ENCODE measurements at places on chromosomes 5 and 9.

- DNase-seq: no peak
Measured at GRCh38 chr9:123417289-123418051, 61.5 kb downstream of the CRB2 start.

- no peak for DNase-seq
Measured at GRCh38 chr9:136318776-136319241, 8.5 kb upstream of the GPSM1 start.

DNA sequence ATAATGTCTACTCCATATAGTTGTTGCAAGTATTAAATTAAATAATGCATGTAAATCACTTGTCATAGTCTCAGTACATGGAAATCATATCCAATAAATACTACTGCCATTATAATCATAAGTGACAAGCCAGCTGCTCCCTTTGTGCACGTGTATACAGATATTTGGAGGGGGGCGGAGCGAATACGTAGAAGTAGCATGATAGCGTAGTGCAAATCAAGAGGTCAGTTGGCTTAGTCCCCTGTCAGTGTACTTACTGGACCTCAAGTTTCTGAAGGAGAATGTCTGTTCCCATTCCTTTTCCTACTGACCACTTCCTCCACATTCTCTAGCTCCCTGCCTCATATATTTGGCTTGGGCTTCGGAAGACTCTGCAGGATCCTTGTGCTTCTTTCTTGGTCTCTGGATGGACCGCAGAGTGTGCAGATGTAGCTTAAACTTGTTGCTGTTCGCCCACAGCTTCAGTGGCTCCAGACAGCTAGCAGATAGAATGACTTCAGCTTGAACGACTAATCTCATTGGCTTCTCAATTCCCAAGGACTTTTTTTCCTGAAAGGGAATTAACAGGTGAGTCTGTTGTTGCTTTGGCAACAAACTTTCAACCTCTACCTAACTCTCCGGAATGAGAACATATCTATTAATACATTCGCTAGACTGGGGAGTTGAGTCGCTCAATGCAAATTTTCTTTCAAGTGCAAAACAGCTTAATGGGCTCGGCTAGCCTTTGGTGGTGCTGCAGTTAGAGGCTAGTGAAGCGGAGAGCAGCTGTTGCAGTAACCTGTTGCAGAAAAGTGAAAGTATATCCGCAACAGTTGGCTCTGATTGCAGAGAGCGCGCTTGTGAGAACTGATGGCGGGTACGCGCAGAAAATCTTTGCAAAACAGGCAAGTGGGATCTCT, at the start of gene PCDHB1:
Gene PCDHB1, plus strand, starts transcription at position 753 of the 899 bp plus-strand sequence. Its CDS starts 97 bp downstream, at position 850.
- no peak for DNase-seq

DNA sequence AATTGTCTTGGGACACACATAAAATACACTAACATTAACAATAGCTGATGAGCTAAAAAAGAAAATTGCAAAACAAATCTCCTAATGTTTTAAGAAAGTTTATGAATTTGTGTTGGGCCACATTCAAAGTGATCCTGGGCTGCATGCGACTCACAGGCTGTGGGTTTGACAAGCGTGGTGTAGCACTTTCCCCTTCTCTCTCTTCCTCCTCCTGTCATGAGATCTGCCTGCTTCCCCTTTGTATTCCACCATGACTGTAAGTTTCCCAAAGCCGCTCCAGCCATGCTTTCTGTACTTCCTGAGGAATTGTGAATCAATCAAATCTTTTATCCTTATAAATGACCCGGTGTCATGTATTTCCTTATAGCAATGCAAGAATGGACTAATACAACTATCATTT, 178.0 kb downstream of the TLR4 start:
- DNase-seq: no peak

DNA sequence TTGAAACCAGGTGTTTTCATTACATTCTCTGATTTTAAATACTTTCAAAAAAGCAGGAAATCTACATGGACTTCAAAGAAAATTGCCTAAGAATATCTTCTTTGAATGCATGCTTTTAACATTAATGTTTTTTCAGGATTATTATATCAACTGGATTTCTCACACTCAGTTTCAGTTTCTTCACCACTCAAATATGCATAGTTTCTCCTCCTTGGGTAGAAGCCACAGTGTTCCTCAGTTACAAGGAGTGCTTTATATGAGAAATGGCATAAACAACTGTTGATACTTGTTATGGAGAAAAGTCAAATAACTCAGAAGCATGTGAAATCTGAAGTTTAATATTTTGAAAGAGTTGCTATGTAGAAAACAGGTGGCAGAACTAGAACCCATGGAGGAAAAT, 196.9 kb downstream of the DMRTA1 start:
- DNase-seq: no peak

GRCh38 chr9:112921549-112921948, 30.9 kb upstream of the SLC46A2 start:
- DNase-seq: peak; percentile 17

DNA sequence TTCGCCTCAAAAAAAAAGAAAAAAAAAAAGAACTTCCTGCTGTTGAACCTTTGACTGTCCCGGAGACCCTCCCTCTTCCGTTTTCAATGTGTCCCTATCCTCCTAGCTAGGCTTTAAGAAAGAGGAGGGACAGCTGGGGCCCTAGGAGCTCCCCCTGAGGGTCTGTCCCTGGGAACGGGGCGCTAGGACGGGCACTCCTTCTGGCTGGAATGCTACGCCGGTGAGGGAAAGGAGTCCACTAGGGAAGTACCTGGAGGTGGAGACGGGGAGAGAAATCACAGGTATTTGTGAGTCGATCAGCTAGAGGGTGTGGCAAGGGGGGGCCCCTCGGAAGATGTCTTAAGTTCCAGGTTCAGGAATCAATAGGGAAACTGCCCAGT, 4.6 kb downstream of the SIT1 start:
- no peak for DNase-seq

- peak; percentile 55 for DNase-seq
Measured at GRCh38 chr5:54344653-54345052, 34.3 kb upstream of the ARL15 start.
